ENCODE measurements at places on chromosomes 12 and 14.
A peak's percentile ranks its signal among the peaks of the same experiment; 100 is the strongest.

GRCh38 chr14:100063314-100063941 lies 1.8 kb upstream of the EVL start:
- DNase-seq, result no peak

DNA sequence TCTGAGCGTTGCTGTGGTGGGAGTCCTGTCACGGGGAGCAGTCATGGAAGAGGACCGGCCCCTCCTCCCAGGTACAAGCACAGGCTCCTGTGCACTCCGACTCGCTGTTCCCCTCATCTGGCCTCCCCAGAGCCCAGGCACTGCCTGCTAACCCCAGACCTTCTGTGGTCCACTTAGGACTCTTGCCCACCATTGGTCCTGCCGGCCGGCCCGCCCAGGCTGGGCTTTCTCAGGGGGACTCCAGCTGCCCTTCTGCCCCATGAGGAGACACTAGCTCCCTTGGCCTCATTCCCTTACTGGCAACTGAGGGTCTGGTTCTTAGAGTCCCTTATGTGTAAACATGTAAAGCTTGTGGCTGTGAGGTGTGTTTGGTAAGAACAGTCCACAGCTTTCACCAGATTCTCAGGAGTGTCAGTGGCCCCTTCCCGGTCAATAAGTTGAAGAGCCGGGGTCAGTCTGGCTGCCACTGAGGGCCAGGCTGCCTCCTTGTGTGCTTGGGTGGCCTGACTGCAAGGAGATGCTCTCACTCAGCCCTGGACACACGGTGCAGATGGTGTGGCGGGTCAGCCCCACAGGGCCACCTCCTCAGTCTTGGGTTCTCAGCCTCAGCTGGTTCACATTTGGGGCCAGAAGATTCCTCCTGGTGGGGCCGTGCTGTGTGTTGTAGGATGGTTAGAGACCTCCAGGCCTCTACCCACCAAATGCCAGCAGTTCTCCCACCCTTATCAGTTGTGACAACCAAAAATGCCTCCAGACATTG lies 43.6 kb downstream of the DDX51 start:
- DNase-seq, result no peak

GRCh38 chr12:127664901-127665300 lies 602.1 kb upstream of the TMEM132C start:
- no peak for DNase-seq

GRCh38 chr14:53055003-53055402 lies 98.1 kb downstream of the DDHD1 start:
- DNase-seq, result peak; percentile 62

DNA sequence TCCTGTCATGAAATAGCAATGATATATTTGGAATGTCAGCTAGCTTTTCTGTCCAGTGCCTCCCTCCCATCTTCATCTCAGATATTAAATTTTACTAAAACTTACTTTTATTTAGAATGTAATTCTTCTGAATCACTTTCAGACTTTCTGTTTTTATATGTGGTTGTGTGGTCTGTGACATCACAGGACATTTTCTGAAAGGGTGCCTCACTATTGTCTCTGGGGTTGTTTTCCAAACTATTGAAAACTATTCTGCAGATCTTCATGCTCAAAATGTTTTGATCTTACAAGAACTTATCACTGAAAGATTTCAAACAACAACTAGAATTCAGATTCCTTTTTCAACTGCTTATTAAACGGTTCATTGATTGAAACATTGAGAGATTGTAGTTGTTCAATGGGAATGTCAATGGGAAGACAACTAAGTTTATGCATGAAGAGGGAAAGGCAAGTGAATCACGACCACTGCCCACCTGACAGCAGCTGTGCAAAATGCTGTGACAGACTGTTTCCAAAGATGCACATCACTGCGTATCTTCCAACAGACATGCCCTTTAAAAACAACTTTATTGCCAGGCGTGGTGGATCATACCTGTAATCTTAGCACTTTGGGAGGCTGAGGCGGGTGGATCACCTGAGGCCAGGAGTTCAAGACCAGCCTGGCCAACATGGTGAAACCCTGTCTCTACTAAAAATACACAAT lies 51.3 kb downstream of the KLRG1 start:
- DNase-seq, result no peak

DNA sequence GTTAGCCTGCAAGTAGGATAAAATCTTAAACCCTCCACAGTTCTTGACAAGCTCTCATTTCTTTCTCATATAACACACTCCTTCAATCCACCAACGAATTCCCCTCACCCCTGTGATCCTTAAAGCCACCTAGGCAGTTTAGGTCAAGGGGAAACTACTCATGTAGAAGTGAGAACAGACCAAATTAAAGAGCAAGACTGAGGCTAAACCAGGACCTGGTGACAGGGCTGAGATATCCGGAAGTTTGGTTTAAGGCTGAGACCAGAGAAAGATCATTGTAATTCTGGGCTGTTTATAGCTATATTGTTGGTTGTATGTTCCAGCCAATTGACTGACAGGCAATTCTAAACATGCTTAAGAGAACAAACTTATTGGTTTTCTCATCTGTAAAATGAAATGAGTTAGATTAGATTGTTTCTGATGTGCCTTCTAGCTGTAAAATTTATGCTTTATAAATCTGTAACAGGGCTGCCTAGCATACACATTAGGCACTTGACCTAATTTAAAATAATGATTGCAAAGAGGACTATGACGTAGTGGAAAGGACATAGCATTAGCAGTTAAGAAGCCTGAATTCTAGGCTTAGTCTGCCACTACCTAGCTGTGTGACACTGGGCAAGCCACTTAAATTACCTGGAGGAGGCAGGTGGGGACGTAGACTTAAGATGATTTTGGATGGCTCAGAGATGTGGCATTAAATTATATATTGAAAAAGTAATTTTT lies 53.9 kb upstream of the PTGR2 start:
- no peak for DNase-seq

GRCh38 chr12:54980341-54980740 lies 4.2 kb downstream of the TESPA1 start:
- no peak for DNase-seq

DNA sequence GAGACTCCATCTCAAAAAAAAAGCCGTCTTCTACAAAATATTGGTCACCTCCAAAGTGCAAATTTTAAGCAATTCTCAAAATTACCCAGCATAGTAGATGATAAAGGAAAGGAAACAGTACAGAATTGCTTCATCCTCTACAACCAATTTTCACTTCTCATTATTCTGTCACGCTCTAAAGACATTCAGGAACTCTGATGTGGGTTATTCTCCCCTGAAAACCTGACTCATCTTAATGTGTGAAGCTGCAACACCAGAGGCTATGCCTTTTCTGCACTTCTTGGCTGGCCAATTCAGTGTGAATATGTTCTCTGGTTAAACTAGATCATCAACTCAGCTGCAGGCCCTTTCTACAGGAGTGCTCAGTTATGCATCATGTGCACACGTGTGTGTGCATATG lies 11.0 kb downstream of the PTGER2 start:
- DNase-seq, result no peak

GRCh38 chr14:85911044-85911443 lies 381.1 kb downstream of the FLRT2 start:
- no peak for DNase-seq

- no peak for DNase-seq
These were observed 39.7 kb upstream of the PARP11 start for GRCh38 chr12:3912863-3913262.

- DNase-seq, result peak; percentile 87
These were observed 2.6 kb downstream of the IFFO1 start for GRCh38 chr12:6553051-6553868.

GRCh38 chr12:47367912-47368537 lies 288.3 kb upstream of the AMIGO2 start:
- no peak for DNase-seq

GRCh38 chr12:124487066-124487833 lies 80.2 kb downstream of the NCOR2 start:
- no peak for DNase-seq

DNA sequence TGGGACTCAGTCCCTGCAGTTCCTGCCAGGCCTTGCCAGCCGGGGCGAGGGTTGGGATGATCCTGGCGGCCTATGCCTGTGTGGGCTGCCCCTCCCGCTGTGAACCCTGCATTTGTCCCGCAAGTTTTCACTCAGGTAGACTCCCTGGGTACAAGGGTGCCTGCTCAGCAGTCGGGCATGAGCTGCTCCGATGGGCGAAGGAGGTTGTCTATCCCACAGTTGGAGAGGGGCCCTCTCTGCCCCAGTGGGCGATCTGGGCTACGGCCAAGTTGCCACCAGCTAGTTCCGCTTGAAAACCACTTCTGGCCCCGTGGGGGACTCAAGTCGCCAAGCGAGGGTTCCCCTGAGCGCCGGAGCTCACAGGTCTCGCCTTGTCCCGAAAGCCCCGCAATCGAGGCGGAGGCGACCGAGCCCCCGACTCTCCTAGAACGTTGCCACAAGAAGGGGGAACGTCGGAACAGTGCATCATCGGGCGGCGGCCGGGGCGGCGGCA lies 365 bp upstream of the TPI1 start:
- no peak for DNase-seq

- DNase-seq, result no peak
These were observed 77.9 kb downstream of the BHLHE41 start for GRCh38 chr12:26046906-26047305.

GRCh38 chr14:102095871-102096568 lies 9.2 kb upstream of the HSP90AA1 start:
- DNase-seq, result no peak

DNA sequence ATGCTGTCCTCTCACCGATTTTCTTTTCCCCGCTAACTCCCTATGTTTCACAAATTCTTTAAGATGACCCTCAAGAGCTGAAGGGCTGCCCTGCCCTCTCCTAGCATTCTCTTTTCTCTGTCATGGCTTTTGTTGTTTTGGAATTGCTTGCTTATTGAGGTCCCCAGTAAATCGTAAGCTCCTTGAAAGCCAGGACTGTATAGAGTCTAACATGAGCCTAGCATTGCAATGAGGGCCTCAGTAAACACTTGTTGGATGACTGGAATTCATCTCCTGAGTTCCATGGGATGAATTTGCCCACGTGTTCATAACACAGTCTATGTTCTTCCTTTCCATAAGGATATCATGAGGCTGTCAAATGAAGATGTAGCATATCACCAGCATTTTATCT lies 92.2 kb downstream of the APAF1 start:
- DNase-seq, result no peak

DNA sequence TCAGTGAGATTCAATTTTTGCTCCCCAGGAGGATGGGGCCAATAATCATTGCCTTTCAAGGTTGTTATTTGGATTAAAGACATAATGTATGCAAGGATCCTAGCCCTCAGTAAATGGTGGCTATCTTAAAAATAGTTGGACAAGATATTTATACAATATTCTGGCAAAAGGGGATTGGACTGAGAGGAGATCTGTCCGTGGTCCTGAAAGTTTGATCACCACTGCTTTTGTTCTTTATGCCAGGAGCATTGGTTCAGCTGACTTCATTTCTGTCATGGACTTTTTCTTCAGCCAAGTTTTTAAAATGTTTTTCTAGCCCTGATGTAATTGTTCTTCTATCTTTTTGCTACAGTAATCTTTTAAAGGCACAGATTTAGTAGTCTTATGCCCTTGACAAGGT lies 70.2 kb upstream of the TCL1A start:
- peak; percentile 29 for DNase-seq

DNA sequence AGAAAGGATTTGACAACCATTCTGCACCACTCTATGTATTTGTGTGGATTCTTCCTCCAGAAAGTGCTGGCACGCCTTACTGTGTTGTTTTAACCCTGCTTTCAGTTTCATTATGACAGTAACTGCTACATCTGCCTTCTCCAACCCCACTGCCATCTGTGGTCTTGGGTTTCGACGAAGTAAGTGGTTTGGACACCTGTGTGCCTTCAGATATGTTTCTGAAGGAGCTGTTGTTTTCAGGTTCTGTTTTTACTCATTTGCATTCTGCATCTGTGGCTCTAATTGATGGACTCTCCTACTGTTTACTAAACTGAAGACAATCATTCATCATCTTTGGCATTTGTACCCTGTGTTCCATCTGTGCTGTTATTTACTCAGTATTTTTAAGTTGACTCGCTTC lies 4.1 kb downstream of the TSHR start:
- DNase-seq, result no peak

DNA sequence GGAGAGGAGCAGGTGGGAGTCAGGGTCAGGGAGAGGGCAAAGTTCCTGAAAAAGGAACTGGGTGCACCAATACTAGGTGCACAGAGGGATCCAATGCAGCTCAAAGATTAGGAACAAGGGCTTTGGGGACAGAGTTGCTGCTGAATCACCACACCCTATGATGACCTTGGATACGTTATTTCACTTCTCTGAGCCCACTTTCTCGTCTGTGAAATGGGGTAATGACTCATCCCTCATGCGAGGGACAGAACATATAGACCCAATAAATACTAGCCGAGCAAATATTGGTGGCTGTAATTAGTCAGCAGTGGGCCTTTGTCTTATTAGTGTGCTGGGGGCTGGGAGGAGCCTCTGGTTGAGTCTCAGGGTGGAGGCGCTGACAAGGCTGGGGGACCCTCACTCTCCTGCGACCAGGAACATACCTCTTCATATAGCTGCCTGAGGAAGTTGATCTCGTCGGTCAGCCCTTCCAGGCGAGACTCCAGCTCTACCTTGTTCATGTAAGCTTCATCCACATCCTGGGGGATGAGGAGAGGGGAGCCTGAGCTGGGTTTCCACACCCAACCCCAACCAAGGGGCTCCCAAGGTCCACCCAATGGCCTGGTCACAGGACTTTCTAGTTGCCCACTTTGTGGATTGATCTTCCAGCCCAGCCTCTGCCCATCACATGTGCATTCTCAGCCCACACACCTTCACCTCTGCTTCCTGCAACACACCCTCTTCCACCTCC lies 4.5 kb downstream of the KRT8 start:
- DNase-seq, result no peak

DNA sequence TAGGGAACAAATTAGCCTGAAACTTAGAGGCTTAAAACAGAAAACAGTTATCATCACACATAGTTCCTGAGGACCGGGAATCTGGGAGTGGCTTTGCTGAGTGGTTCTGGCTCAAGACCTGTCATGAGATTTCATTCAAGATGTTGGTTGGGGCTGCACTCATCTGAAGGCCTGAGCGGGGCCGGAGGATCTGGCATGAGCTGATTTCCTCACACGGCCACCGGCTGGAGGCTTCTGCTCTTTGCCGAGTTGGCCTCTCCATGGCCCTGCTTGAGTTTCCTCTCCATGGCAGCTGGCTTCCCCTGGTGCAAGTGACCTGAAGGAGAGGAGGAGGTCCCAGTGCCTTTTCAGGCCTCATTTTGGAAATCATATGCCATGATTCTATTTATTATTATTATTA lies 128.1 kb downstream of the PAPOLA start:
- no peak for DNase-seq

DNA sequence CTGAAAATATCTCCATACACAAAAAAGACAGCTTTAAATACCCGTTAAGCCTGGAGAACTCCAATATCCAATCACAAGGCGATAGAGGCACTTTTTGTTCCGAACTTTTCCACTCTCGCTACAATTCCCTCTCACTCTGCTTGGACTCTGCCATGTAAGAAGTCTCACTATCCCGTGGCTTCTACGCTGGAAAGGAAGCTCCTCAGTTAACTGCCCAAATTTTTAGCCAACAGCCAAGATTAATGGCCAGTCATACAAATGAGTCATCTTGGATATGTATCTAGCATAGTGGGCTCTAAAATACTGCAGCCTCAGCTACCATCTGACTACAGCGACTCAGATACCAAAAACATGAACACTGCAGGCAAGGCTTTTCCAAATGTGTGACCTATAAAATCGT lies 45.5 kb upstream of the RERGL start:
- DNase-seq, result peak; percentile 2

- DNase-seq, result no peak
These were observed 34.1 kb upstream of the SPTSSA start for GRCh38 chr14:34496007-34496678.

GRCh38 chr12:52350021-52350620 lies 17.2 kb downstream of the KRT85 start:
- DNase-seq, result no peak

GRCh38 chr12:119780786-119781434 lies 96.2 kb downstream of the CIT start:
- peak; percentile 55 for DNase-seq
